Urothelium cell line (cell line): ENCODE measurements at places on chromosomes 4 and X.

DNA sequence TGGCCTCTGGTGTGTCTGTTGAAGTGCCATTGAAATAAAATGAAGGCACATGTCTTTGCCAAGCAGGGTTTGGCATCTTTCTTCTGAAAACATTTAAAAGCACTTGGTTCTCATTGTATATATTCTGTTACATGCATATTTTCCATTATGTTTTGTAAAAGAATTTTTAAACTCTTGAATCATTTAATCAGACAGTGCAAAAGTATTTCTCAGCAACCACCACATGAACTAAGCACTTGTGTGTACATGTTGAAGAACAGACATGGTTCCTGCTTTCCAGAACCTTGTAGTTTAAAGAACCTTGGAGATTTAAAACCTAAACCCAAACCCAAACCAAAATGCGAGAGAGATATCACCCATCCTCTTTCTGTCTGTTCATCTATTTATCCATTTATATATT lies 220.3 kb upstream of the GIMD1 start:
- DNase-seq, result no peak

DNA sequence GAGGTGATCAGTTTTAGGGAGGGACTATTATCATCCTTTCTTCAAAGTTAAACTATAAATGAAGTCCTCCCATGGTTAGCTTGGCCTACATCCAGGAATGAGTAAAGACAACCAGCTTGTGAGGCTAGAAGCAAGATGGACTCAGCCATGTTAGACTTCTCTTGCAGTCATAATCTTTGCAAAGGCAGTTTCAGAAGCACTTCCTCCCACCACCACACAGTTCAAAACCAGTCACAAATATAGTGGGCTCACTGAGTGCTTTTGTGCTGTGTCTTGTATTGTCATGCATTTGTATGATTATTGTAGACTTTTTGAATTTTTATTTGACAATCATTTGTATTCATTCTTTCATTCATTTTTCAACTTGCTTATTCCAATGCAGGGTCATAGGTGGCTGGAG lies 204.5 kb downstream of the ZNF674 start:
- DNase-seq, result no peak

DNA sequence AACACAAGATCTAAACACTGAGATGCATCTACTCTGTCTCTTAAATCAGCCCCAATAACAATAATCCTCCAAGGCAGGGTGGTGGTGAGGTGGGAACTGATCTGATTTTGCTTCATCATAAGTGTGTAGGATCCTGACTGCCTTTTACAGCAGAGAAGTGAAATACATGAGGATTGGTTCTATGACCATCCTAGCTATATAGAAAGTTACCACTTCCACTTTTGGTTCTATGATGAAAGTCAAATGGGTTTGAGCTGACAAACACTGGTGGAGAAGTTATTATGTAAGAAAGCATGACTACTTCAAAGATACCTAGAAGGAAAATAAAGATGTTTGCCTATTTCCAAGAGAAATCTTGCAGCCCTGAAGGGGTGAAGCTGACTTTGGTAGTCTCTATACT lies 181.6 kb downstream of the NKX6-1 start:
- no peak for DNase-seq

DNA sequence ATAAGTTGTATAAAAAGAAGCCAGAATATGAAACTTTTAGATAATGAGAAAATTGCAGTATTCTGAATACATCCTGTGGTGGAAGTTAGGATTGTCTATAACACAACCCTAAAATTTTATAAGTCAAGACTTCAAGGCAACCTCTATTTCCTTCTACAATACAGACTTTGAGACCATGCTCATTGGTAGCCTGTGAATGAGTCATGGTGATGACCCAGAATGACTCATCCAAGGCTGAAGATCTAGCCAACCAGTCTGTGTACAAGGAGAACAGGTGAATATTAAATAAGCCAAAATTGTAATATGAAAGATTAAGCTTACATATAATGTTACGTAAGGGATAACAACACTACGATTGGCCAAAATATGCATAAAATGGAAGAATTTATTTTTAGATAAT lies 475.9 kb upstream of the GALNT7 start:
- DNase-seq, result no peak

DNA sequence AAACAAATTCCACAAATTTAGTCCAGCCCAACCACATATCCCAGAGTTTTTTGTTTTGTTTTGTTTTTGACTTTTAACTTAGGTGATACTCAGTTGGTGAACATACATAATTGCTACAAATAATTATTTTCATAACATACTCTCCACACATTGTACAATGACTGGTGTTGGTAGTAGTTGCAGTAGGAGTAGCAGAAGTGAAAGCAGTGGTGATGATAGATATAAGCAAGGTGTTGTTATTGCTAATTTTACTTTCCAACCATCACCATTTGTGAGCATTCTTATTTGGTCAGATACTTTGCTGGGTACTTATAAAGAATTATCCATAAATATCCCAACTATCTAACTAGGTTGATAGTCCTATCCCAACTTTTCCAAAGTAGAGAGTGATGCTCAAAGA lies 47.3 kb downstream of the ARHGAP24 start:
- no peak for DNase-seq

GRCh38 chrX:115968436-115969252 lies 201.9 kb upstream of the AGTR2 start:
- peak; percentile 53 for DNase-seq

DNA sequence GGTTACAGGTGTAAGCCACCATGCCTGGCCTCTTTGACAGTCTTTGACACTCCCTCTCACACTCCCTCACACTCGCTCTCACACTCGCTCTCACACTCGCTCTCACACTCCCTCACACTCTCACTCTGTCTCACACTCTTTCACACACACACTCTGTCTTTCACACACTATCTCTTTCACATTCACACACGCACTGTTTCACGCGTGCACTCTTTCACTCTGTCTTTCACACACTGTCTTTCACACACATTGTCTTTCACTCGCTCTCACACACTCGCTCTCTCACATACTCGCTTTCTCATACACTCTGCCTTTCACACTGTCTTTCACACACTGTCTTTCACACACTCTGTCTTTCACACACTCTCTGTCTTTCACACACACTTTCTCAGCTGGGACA lies 167.1 kb upstream of the CXCL13 start:
- DNase-seq, result no peak

GRCh38 chr4:83316459-83317165 lies 18.0 kb downstream of the HPSE start:
- no peak for DNase-seq

DNA sequence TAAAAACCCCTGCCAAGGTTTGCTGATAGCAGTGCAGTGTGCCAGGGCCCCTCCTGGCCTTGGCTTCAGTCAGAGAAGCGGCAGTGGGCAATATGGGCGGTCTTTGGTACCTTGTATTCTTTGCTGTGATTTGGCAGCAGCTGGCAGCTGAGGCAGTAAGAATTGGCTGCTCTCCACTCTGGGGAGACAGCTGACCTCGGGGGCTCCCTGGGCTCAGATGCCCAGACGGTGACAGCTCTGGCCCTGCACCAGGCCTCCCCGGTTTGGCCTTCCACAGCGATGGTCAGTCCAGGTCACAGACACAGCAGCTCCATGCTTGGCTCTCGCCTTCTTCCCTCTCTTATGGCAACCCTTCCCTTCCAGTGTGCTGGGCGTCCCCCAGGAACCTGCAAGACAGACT lies 330.9 kb downstream of the BCOR start:
- no peak for DNase-seq

DNA sequence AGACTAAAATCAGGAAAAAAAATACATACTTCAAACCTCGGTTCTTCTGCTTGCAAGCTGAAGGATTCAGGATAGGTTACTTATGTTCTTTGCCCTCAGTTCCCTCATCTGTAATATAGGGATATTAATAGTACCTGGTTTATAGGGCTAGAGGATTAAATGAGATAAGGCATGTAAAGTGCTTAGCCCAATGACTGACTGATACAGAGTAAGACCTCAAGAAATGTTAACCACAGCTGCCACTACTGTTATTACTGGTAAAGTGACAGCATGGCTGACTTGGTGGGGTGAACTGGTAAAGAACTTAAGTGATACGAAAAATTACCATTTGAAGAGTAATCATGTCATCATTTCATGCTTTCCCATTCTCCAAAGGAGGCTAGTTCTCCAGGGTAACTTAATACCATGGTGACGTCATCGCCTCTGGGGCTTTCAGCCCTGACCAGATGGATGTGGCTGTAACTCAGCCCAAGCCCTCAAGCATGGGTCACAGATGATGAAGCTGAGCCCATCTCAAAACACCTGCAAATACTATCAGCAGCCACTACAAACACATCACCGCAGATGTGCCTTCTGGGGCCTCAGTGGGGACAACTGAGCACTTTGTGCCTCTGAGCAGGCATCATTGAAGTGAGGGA lies 44.5 kb upstream of the SCML1 start:
- DNase-seq, result no peak

DNA sequence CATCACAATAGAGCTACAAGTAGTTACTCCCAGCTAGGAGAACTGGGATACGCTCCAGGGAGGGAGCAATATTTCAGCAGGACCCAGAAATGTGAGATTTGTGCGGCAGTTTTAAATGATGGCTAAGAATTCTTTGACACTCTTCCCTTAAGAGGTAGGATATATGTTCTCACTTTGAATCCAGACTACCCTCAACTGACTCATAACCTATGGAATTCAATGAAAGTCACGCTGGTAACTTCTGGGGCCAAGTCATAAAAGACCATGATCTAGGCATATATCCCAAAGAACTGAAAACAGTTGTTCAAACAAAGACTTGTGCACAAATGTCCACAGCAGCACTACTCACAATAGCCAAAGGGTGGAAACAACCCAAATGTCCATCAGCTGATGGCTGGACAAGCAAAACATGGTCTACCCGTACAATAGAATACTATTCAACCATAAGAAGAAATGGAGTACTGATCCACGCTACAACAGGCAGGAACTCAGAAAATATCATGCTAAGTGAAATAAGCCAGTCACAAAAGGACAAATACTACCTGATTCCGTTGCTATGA lies 10.5 kb downstream of the CD99L2 start:
- DNase-seq, result no peak

DNA sequence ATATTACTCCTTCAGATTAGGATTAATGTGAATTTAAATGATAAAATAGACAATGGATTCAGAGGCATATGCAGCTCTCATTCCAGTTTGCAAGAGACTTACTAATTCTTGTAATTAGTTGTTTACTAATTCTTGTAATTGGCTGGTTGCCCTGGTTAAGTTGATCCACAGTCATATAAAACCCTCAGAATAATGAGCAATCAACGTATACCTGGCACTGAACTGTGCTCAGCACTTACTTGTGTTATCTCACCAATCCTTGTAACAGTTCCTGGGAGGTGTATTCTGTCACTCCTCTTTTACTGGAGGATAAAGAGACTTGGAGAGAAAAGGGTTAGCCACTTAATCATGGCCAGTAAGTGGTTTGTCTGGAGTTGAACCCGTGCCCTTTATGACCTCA lies 10.5 kb downstream of the HERC5 start:
- no peak for DNase-seq

DNA sequence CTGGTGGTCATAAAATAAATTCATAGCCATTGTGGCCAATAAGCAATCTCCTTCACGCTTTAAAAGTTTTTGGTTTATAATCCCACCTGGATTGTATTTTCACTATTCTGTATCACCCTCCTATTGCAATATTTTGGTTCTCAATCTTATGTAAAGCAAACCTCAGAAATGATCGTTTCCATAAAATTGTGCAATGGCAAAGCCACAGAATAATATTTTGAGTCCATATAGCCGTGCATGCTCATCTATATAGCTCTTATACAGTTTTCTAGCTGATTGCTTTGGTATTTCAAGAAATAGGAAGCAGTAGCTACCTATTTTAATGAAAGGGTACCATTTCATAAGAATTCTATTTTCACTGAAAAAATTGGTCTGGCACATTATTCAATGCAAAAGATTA lies 10.0 kb upstream of the HAND2 start:
- no peak for DNase-seq

DNA sequence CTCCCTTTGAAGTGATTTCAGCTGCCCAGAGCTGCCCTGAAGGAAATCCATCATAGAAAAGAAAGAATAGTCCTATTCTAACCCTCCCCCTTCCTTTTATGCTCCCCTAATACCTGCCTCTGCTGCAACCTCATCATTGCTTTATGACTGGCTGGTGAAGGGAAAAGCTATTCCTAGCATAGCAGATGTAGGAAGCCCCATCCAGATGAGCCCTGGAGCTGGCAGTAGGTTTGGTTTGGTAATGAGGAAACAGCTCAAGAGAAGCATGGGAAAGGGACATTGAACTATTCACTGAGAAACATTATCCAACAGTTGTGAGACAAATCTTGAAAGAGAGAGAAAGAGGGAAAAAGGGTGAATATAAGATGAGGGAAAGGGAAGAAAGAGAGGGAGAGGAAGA lies 29.2 kb downstream of the ARSJ start:
- DNase-seq, result no peak

GRCh38 chrX:140091125-140091886 lies 126.0 kb upstream of the CXorf66 start:
- no peak for DNase-seq

DNA sequence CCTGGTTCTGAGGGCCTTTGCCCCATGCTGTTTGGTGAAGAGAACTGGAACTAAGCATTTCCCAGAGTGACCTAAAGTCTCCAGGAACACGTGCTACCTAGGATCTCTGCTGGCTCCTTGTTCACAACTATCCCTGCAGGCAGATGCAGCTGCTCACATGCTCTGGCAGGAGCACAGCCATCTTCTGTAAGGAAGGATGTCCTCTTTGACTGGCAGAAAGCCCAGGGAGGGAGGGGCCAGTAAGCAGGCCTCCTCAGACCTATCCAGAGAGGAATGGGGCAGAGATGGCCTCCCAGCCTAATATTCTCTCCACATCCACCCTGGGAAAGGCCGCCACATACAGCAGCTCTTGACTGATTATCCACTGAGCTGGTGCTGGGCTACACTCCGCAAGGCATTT lies 142.8 kb upstream of the EOLA2 start:
- DNase-seq, result no peak

DNA sequence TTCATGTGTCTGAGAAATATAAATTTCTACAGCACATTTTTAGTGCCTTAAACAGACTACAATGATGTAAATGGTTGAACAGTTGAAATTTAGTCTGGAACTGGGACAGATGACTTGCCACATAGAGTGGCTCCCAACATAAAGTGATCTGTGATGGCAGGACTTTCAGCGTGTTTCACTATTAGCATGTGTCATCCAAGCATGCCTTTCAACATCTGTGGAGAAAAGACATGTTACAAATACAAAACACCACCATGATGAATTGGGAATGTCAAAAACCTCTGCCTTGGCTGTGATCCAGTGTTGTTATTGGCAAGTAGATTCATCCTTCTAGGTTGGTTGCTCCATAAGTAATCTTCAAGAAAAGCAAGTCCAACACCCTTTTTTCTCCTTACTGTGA lies 348.7 kb downstream of the MAPK10 start:
- DNase-seq, result no peak

- DNase-seq, result no peak
Measured at GRCh38 chr4:184587701-184588100, 61.5 kb downstream of the CASP3 start.
